GM23338 (cell line): ENCODE measurements at places on chromosomes 11 and 22.

DNA sequence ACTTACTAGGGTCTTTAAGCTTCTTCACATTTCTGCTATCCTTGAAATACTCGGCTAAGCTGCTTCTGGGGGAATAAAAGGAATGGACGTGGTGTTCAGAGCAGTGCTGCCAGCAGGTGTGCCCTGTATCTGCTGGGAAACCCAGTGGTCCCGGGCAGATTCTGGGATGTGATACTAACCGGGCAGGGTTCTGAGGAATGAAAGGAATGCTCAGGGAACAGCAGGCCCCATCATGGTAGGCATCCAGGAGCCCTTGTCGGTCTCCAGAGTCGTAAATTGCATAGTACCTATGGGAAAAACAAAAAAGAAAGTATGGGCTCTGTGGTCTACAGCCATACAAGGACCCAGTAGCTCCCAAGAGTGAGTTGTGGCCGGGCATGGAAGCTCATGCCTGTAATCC lies 4.5 kb upstream of the TMEM223 start:
- DNase-seq, result peak; percentile 37

DNA sequence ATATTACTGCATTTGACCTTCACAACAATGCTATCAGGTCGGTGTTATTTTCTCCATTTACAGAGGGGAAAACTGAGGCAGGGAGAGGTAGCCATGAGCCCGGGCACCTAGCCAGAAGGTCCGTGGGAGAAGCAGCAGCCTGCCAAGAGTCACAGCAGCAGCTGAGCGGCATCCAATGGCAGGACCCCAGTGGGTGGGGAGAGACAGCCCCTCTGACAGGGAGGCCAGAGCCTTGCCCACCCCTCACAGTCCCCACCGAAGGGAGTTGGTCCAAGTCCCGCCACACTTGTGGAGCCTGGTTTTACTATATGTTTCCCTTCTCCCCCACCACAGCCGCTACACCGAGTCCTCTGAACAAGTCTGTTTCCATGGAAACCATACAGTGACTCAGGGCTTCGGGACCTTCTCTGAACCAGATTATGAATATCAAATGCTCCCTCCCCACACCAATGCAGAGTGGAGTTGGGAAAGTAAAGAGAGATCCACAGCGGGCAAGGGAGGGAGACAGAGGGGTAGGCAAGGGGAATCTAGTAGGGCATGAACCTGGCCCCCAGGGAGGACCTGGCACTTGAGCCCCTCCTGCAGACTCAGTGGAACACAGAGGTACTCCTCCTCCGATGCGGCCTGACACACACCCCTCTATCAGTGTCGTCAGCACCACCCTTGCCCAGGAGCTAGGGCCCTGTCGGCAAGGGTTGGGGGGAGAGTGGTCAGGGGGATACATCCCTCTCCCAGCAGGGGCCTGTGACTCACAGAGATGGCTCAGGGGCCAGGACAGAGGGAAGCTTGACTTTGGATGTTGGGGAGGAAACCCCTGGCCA lies 2.5 kb downstream of the CHST1 start:
- DNase-seq, result peak; percentile 44

- DNase-seq, result peak; percentile 37
Observed at GRCh38 chr11:10488121-10488933, 33.3 kb downstream of the AMPD3 start.

DNA sequence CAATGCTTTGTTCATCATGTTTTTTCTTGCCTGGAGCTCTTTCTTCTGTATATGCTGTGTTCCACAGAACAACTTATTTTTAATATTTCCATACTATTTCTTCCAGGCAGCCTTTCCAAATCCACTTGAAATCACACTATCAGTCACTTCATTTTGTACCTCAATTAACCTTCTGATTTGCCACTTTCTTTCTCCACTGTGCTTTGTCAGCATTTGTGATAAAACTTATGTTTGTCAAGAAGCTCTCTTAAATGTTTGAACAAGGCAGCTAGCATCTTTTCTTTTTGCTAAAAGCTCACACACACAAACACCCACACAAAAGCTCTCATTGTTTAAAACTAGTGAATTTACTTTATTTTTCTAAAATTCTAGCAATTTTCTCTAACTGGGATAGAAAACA lies 2014.7 kb upstream of the RAG2 start:
- no peak for DNase-seq

- no peak for DNase-seq
Observed at GRCh38 chr11:65430406-65431217, 8.0 kb downstream of the NEAT1 start.

- no peak for DNase-seq
Observed at GRCh38 chr11:123942413-123942812, 1.2 kb downstream of the OR6T1 start.

DNA sequence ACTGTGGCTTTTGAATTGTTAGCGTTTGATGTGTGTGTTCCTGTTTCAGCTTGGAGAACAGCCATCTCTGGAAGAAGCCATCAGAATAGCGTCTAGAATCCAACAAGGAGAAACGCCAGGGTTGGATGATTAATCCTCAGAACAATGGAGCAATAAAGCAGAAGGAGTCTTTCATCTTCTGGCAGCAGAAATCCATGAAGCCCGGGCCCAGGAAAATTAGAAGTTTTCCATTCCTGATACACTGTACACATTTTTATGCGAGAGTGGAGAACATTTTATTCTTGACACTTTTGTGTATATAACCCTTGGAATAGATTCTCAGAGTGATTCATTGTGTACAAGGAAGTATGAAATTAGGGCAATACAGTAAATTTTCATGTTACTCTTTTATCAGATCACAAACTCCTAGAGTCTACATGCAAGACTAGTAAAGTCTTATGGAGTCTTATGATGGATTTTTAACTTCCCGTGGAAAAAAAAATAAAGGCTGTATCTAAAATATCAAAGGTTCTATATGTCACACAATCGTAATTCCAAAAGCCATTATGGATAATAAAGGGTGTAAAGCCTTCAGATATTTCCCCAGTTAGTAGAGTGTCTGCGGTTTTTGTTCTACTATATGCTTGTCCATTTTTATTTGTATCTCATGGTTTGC lies 45.9 kb upstream of the WEE1 start:
- no peak for DNase-seq

DNA sequence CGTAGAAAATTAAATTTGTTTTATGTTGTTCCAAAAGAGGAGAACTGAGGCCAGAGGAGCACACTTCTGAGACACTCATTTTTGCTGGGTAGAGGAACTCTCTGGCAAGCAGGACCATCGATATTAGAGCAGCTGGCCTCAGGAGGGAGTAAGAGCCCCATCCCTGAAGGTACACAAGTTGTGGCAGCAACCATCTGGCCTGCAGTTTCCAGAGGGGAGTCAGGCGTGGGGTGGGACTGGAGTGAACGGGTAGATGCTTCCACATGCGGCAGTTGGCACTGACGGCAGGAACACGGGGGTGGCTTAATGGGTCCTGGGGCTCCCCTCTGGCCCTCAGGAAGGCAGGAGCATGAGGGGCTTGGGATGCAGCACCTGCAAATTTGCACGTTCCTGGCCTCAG lies 13.2 kb upstream of the SSTR3 start:
- no peak for DNase-seq

- DNase-seq, result peak; percentile 66
Observed at GRCh38 chr11:31826536-31827438, 15.7 kb upstream of the PAX6 start.

DNA sequence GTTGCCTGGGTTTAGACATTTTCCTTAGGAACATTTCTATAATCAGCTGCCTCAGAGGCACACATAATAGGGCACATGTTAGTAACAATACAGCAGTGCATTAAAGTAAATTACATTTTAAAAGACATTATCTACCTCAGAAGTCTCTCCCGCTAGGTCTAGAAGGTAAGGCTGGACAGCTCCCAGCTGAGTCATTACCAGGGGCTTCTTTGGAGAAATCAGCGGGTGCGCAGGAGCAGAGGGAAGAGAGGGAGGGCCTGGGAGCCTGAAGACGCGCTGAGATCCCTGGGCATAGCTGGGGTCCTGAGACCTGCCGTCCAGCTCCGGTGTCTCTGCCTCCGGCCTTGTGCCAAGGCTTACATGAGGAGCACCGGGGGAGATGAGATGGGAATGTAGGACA lies 67.7 kb downstream of the TMPRSS5 start:
- DNase-seq, result no peak

DNA sequence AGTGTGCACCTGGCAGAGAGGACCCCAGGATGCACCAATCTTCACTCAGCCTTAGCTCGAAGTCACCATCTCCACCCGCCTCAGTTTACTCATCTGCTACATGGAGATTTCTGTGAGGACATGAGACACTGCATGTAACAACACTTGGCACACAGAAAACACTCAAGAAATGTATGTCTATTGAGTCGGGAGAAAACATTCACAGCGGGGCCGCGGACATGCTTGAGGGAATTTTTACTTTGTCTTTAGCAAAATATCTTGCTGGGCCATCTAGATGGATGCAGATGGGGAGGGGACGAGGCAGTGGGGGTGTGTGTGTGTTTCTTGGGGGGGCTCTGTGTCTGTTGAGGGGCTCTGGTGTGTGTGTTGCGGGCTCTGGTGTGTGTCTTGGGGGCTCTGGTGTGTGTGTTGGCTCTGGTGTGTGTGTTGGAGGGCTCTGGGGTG lies 28.4 kb upstream of the RFPL3 start:
- no peak for DNase-seq
